ENCODE measurements at places on chromosomes 13 and 19.
A peak's percentile ranks its signal among the peaks of the same experiment; 100 is the strongest.

GRCh38 chr13:31904941-31905824 is 126.4 kb upstream of the FRY start:
- no peak for DNase-seq

GRCh38 chr13:50248516-50249143 is 233.4 kb downstream of the KCNRG start:
- DNase-seq = no peak

GRCh38 chr19:29239213-29239776 is 26.3 kb upstream of the UQCRFS1 start:
- DNase-seq = peak; percentile 17

GRCh38 chr19:41023193-41023592 is 32.1 kb downstream of the CYP2B6 start:
- DNase-seq = no peak

GRCh38 chr19:35268536-35269437 is at the start of gene USF2:
USF2 (plus strand) TSS chr19:35268962; CDS start chr19:35269102, 140 bp downstream.
- peak; percentile 79 for DNase-seq

DNA sequence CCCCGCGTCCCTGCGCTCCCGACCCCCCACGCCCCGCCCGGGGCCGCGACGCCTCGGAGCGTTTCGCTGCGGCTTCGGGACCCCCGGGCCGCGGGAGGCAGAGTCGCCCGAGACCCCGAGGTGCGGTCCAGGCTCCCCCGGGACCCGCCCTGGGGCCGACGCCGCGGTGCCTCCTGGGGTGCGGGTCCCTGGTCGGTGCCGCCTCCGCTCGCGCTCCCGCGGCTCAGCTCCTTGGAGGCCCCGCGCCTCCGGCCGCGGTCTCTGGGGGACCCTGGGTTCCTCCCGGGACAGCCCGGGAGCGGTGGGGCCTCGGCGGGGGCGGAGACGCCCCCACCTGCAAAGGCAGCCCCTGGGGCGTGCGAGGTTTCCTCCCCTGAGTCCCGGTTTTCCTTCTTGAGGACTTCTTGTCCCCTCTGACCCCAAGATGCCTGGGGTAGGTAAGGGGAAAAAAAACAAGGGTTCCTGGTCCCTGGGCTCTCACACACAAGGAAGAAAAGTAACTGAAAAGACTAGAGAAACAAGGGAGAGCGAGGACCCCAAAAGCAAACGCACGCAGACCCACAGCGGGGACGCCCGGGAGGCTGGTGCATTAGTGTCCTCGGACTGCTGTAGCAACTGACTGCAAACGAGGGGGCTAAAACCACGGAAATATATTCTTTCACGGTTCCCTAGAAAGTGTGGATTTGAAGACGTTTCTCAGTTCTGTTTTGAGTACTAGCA is 740 bp downstream of the ZNF555 start:
- no peak for DNase-seq

- no peak for DNase-seq
Observed at GRCh38 chr13:29816715-29817114, 33.7 kb downstream of the UBL3 start.

- peak; percentile 20 for DNase-seq
Observed at GRCh38 chr13:101554420-101555125, 102.1 kb downstream of the ITGBL1 start.

DNA sequence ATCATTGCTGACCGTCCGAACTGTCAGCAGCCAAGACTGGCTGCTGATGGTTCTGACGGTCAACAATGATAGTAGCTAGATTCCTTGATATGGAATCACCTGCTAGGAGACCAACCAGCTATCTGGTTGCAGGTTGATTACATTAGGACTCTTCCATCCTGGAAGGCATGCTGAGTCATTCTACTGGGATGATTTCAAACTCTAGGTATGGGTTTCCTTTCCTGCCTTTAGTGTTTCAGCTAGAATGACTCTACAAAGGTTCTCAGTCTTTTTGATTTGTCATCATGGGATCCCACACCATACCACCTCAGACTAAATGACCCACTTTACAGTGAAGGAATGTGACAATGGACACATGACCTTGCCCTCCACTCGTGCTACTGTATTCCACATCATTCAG is 138.1 kb upstream of the KL start:
- no peak for DNase-seq

DNA sequence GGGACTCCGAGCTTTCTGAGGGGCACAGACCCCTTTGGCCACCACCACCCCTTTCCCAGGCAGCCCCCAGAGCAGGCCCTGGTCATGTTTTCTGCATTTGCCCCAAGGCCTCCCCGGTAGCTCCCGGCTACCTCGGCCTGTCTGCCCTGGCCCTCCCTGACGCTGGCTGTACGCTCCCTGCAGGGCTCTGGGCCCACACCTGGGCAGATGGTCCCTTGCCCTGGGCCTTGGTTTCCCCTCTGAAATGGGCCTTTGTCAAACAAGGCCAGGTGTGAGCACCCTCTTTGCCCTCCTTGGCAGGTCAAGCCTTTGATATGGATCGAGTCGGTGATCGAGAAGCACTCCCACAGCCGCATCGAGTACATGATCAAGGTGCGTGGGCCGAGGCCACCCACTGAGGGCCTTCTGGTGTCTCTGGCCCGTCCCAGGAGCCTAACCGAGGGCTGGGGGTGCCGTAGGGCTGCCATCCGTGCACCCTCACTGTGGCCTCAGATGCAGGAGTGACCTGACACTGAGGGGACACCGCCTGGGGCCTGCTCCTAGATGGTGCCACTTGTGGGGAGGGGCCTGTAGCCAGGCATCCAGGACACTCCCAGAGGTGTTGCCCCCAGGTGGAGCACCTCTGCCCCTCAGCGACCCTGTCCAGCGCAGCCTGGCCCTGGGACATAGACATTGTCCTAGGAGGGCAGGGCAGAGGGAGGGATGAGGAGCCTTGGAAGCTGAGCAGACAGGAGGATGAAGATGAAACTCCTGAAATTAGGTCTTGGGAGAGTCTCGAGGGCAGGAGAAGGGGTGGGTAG is 30.3 kb downstream of the AP1M1 start:
- DNase-seq = no peak

DNA sequence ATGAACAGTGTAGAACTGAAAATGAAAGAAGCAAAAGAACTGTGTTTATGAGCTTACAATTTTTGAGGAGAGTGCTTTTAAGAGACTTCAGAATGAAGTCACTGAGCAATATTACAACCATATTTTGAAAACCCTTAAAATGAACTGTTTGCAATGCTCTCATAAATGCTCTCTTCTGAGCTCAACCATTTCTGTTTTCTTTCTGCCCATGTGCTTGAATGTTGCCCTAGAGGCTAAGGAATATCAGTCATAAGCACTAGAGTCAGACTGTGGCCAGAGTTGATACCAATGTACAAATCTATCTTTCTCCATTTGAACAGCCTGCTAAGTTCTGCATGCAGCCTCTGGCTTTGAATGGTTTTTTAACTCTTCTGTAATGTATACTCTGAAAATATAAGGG is 1092.8 kb downstream of the PCDH9 start:
- DNase-seq = no peak

DNA sequence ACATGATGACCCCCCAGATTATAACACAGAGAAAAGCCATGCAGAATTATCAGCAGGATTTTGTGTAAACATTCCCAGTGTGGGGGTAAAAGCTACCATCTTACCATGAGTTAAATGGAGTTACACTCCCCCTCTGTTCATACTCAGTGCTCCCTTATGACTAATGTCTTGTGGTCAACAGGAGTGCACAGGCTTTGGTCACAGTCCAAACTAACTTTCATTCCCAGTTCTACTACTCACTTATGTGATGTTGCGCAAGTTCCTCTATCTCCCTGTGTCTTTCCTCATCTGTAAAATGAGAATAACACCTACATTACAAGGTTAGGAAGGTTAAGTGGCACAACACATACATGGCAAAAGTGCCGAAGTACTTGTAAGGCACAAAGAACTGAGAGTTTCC is 277.9 kb downstream of the RBM26 start:
- no peak for DNase-seq

GRCh38 chr13:21365574-21365973 is 93.5 kb downstream of the ZDHHC20 start:
- no peak for DNase-seq

- no peak for DNase-seq
Observed at GRCh38 chr19:54422136-54422535, 6.9 kb downstream of the TTYH1 start.

GRCh38 chr13:50197705-50198104 is 182.5 kb downstream of the KCNRG start:
- DNase-seq = no peak

GRCh38 chr13:50085063-50085462 is 69.8 kb downstream of the KCNRG start:
- DNase-seq = peak; percentile 56

DNA sequence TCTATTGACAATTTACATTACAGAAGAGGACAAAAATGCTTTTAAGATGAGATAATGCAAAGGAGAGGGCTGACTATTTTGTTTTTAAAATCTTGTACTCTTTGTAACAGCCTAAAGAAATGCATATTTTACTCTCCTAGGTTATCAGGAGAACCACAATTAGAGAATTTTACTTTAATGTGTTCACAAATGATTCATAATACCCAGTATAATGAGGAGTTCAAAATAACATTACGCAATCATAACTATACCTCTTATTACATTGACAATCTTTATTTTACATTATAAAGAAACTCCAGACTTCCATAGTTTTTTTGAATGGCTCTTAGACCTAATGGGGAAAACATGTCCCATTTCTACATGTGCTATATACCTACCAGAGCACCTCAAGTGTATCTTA is 1089.7 kb downstream of the PCDH17 start:
- DNase-seq = no peak

DNA sequence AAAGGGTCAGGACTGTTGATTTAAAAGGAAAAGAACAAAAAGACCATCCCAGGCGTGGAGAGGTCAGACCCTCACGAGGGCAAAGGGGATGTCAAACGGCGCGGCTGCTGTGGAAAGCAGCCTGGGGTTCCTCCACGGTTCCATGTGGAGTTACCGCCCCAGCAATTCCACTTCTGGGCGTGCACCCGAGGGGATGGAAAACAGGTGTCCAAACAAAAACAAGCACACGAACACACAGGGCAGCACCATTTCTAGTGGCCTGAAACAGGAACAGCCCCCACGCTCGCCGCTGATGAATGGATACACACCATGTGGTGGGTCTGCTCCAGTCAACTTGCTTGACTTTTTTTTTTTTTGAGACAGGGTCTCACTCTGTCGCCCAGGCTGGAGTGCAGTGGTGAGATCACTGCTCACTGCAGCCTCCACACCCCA is 11.2 kb downstream of the AP3D1 start:
- DNase-seq = no peak

DNA sequence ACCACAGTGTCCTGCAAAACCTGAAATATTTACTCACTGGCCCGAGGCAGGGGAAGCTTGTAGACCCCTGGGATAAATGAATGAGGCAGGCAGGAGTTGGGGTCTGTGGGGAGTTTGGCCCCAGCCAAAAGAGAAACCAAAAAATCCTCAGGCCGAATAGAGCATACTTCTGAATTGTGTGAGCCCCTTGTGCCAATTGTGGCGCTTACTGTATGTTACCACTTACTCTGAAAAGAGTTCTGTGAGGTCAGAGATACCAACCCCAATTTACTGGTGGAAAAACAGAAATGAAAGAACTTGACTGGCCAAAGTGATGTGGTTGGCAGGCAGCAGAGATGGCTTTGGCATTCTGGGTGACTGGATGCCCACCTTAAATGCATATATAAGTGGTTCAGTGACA is 6.9 kb downstream of the CARM1 start:
- no peak for DNase-seq

DNA sequence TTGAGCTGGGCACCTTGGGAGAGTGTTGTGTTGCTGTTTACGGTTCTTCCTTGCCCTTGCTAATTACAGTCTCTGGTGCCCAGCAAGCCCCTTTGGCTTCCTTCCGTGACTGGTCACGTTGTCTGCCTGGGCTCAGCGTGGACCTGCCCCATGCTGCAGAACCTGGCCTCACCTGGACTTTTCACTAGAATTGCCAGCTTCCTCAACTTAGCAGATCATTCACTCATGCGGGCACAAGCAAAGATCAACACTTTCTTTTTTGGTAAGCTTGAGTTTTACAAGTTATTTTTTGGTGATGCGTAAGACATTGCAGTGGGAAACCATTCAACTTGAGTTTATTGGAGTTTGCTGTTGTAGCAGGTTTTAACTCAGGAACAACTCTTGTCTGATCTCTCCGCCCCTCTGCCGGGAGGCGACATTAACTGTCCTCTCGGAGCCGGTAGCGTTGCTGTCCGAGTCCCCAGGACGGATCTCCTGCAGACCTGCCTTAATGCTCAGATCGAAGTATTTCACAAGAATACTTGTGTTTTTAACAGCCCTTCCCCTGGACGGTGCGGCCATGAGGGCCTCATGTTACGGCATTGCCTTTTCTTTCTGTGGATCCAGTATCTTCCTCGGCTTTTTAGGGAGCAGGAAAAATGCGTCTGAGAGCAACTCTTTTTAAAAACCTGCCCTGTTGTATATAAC is 15.7 kb upstream of the TEX29 start:
- DNase-seq = no peak

DNA sequence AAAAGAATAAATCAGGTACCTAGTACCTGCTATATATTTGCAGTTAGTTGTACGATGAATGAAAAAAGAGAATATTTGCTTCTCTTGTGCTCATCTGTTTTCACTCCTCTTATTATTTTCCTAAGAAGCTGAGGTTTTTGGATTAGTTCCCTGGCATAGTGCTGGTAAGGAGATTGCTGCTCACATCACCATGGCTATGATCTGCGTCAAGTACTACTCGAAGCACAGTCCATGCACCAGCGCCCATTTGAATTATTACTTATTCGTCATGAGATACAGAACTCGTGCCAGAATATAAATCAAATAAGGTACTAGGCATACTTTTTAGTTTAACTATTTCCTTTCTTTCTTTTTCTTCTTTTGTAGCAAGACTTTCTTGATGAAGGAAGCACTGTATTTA is 7.1 kb downstream of the SERTM1 start:
- no peak for DNase-seq

GRCh38 chr19:55795021-55795420 is 26.1 kb downstream of the RFPL4AL1 start:
- no peak for DNase-seq

- no peak for DNase-seq
Observed at GRCh38 chr19:18229474-18229873, 3.2 kb upstream of the PDE4C start.

GRCh38 chr13:75796825-75797224 is 160.7 kb downstream of the LMO7 start:
- no peak for DNase-seq
